ENCODE measurements at places on chromosomes 11 and 22. TPM values are rescaled to one million over a fixed set of nuclear protein-coding genes. Genes with fewer than 3 reads are reported as not detected.

Gene SORL1
- total RNA-seq: 0.10 TPM

Gene PLAAT5
- total RNA-seq: 0.06 TPM

Gene TNKS1BP1
- 70.9 TPM for total RNA-seq

Gene PKNOX2
- 15.1 TPM for total RNA-seq

Gene RASSF10
- total RNA-seq: 0.36 TPM

Gene CARD18
- not detected for total RNA-seq

Gene OR5B21
- not detected for total RNA-seq

Gene CASP1
- total RNA-seq: 0.40 TPM

Gene RIMBP3B
- 0.53 TPM for total RNA-seq

Gene TMEM191B
- not detected for total RNA-seq

Measured in SJCRH30 (cell line).